ENCODE measurements at places on chromosomes 3 and 15. TPM values are rescaled to one million over a fixed set of nuclear protein-coding genes. Genes with fewer than 3 reads are reported as not detected.

GPR171 gene
- total RNA-seq: 6.5 TPM

IL17RC gene
- total RNA-seq: 90.3 TPM

ZNF502 gene
- 3.9 TPM for total RNA-seq

TIMP4 gene
- total RNA-seq: 362 TPM

CKMT1A gene
- not detected for total RNA-seq

GNAT1 gene
- total RNA-seq: not detected

PLIN1 gene
- total RNA-seq: 2,042 TPM

DPP8 gene
- 33.1 TPM for total RNA-seq

SUSD5 gene
- total RNA-seq: 0.34 TPM

NEK11 gene
- total RNA-seq: 4.7 TPM

TTLL3 gene
- 36.5 TPM for total RNA-seq

RPSA gene
- total RNA-seq: 816 TPM

MINAR1 gene
- total RNA-seq: 0.19 TPM

FBXL2 gene
- total RNA-seq: 4.9 TPM

INKA1 gene
- 3.1 TPM for total RNA-seq

MNS1 gene
- 0.38 TPM for total RNA-seq

SRP14 gene
- total RNA-seq: 293 TPM

BOC gene
- total RNA-seq: 22.2 TPM

TGM5 gene
- 1.0 TPM for total RNA-seq

NEIL1 gene
- 28.8 TPM for total RNA-seq

C2CD4A gene
- not detected for total RNA-seq

ATG3 gene
- total RNA-seq: 53.9 TPM

ZNF774 gene
- total RNA-seq: 0.33 TPM

CAMP gene
- not detected for total RNA-seq

IGF2BP2 gene
- total RNA-seq: 30.0 TPM

HTR3E gene
- not detected for total RNA-seq

SLC12A1 gene
- total RNA-seq: not detected

CCDC71 gene
- 27.5 TPM for total RNA-seq
